ENCODE measurements at places on chromosomes 16 and 17. TPM values are rescaled to one million over a fixed set of nuclear protein-coding genes. Genes with fewer than 3 reads are reported as not detected.

- DNase-seq, result no peak
Observed at GRCh38 chr16:1580956-1581355, 30.9 kb downstream of the IFT140 start.

GJD3 gene
- 0.34 TPM for polyA plus RNA-seq

DNA sequence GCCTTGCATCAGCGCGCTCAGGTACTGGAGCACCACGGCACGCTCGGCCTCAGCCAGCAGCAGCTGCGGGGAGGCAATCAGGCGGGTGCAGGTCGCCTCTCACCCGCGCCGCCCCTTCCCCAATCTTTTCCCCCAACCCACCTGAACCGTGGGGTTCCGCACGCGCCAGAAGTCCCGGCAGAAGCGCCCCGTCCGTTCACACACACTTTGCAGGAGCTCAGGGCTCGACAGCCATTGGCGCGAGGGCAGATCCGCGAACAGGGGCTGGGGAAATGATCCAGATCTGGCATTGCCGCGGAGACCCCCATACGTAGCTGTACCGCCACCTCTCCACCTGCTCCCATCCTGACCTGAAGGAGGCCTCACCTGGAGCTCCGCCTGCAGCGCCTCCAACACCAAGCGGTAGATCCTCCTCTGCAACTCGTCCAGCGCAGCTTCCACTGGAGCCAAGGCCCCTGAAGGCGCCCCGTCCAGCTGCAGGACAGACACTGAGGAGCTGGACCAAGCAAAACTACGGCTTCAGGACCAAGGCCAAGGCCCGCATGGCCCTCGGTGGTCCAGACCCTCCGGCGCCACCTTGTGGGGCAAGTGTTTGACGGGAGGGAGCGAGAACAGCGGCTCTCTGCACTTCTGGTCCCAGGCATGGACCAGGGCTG lies 1.4 kb upstream of the MATCAP1 start:
- peak; percentile 91 for DNase-seq

DNA sequence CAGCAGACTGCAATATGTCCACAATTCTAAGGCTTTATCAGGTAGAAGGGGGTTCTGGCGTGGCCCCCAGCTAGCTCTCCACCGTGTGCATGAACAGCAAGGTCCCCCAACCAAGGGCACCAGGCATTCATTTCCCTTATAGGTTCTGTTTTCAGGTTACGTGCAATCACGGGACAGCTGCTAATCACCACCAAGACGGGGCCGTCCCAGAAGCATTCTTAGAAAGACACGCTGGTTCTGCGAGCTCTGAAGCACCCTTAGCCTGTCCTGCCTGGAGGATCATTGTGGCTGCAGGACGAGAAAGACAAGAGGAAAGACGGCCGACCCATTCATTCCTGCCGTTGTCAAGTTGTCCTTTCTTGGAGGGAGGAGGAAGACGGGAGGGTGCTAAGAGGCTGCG lies 302.9 kb downstream of the SOX9 start:
- no peak for DNase-seq

DNA sequence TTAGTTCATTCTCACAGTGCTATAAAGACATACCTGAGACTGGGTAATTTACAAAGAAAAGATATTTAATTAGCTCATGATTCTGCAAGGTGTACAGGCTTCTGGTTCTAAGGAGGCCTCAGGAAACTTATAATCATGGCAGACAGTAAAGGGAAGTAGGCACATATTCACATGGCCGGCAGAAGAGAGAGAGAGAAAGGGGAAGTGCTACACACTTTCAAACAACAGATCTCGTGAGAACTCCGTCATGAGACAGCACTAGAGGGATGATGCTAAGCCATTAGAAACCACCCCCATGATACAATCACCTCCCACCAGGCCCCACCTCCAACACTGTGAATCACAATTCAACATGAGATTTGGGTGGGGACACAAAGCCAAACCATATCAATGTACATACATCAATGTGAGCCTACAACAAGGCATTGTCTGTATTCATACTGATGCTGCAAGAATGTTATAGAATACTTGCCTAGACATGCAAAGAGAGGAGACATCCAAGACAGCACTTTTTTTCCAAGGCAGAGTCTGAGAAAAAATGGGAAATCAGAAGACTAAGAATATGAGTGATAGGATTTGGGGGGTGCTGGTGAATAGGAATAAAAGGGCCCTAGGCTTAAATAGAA lies 114.8 kb upstream of the XYLT1 start:
- no peak for DNase-seq

CDH1 gene
- polyA plus RNA-seq, result 87.4 TPM

GRCh38 chr16:86229866-86230656 lies 280.3 kb upstream of the FOXF1 start:
- no peak for DNase-seq

GRCh38 chr16:27193300-27193990 lies 9.9 kb upstream of the KDM8 start:
- DNase-seq, result no peak

DNA sequence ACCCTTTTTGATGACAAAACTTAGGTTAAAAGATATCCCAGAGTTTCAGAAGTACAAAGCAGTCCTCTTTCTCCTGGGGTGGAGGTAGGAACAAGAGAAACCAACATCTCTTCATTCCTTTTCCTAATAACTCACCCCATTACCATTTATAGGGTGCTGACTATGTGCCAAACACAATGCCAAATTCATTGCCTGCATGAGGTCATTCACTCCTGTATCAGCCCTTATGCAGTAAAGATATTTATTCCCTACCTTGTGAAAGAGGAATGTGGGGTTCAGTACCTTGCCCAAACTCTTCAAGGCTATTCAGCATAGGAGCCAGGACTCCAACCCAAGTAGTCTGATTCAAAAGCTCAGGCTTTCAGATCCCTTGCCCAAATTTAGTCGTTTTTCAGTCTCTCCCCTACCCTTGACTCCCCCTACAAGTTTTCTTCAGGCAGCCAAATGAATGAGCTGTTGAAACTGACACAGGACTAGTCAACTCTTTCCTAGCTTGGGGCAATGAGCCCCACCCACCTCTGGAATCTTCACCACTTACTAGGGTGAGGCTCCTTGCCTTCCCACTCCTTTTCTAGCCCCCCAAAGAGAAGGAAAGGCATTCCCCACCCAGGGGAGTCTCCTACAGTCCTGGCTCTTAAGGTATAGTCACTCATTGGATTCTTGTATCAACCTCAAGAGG lies 5.9 kb downstream of the KRT14 start:
- DNase-seq, result no peak

DNA sequence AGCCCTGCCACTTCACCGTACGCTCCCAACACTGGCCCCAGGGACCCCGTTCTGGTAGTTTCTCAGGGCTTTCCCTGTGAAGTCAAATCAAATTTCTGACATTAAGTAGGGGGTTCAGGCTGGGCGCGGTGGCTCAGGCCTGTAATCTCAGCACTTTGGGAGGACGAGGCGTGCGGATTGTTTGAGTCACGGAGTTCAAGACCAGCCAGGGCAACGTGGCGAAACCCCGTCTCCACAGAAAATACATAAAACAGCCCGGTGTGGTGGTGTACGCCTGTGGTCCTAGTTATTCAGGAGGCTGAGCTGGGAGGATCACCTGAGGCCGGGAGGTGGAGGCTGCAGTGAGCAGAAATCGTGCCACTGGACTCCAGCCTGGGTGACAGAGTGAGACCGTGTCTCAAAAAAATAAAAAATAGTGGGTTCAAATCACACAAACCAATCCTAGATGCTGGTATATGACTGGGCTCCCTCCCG lies 632 bp downstream of the CYBC1 start:
- DNase-seq, result no peak

DNA sequence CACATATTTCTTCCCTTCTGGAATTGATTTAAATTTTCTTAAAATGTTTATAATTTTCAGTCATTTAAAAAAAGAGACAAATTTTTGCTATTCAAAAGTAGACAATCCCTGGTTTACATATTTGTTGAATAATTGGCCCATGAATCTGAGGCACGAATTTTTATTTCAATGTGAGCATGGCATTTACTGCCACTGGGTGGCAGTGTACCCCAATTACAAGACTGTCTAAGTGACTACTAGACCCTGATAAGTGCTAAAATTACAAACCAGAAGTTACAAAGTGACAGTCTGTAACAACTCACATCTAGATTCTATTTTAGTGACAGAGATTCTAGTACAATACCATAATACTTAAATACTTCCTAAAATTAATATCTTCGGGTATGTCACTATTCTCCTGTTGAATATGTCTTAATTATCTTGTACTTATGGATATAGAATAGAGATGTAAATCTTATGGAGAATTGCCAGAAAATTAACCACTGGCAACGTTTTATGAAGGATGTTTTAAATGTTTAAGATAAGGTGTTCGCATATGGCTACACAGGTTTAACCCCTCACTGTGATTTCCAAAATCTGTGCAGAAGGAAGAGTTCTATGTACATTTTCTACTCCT lies 235.8 kb downstream of the MAP2K4 start:
- peak; percentile 58 for DNase-seq

TSNAXIP1 gene
- 9.9 TPM for polyA plus RNA-seq

SALL1 gene
- 121 TPM for polyA plus RNA-seq

- DNase-seq, result no peak
Observed at GRCh38 chr16:56743840-56744239, 13.9 kb downstream of the NUP93 start.

GRCh38 chr16:80623376-80623775 lies 82.6 kb downstream of the DYNLRB2 start:
- DNase-seq, result no peak

TEX14 gene
- 1.2 TPM for polyA plus RNA-seq

SLC22A31 gene
- polyA plus RNA-seq, result 1.1 TPM

DNA sequence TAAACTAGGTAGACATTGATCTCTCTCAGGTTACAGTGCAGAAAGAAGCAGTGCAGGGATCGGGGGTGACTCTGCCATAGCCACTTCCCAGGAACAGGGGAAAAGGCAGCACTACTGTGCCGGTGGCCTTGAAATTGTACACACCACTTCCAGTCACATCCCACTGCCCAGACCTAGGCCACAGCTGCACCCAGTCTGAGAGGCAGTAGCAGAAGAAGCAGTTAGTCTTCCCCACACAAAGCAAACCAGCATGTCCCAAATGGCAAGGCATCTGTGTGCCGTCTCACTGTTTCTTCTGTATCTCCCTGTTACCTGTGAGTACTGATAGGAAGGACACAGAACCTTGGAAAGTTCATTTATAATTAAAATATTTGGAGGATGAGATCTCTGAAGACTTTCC lies 47.0 kb downstream of the TMC6 start:
- no peak for DNase-seq

DNA sequence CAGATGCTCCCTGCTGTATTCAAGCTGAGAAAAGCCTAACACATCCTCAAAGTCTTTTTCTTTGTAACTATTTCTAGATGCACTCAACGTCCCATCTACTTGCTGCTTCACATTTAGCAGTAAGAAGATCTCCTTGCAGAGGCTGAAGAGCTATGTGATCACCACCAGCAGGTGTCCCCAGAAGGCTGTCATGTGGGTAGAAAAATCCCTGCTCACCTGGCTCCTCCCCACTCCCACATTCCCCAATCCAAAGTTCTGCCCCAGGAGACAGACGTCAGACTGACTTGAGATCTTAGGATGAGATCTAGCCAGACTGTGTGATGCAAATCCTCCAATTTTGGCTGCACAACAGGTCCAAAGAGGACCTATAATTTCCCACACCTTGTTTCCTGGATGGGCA lies 1.1 kb downstream of the CCL13 start:
- DNase-seq, result no peak

DNA sequence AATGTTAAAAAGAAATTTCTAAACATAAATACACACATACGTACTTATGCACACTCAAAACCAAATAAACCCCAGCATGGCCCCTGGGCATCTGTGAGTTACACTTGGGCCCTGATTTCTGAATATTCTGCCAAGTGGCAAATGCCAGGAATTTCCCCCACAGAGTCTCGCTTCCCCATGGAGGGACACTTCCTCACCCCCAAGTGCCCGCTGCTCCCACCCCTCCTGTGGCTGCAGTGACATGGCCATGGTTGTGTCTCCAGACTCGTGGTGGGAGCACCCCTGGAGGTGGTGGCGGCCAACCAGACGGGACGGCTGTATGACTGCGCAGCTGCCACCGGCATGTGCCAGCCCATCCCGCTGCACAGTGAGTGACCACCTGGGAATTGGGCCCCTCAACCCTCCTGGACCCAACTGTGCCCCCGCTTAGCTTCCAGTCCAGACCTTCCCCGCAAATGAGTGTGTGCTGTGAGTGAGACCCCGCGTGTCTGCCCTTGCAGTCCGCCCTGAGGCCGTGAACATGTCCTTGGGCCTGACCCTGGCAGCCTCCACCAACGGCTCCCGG lies 4.0 kb downstream of the ITGAD start:
- DNase-seq, result no peak

DNA sequence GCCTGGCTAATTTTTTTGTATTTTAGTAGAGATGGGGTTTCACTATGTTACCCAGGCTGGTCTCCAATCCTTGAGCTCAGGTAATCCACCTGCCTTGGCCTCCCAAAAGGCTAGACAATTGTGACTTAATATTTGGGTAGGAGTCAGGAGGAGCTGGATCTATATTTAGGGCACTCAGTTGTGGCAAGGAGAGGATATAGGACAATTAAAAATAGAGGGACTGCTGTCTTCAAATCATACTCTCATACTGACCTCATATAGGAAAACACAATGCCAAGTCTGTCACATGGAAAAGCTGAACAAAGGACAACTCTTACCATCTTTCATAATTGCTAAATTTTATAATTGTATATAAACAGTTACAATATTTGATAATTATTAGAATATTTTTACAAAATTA lies 17.1 kb downstream of the IRX3 start:
- no peak for DNase-seq
